ENCODE measurements at places on chromosomes 1 and 21. TPM values are rescaled to one million over a fixed set of nuclear protein-coding genes. Genes with fewer than 3 reads are reported as not detected.

DNA sequence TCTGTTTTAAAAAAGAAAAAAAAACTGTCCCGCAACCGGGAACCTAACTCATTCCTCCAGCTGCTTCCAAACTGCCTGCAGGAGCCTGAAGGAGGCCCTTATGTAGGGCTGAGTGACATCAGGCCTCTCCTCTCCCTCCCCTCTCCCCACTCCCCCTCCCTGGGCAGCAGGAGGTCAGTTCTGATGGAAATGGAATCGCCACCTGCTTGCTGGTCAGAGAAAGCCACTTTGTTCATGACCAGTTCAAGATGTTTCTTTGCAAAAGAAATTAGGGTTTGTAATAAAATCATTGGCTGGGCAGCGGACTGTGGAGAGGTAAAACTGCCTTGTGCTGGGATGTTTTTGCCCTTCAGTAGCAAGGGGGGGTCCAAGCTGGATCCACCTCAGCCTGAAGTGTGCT is at the start of gene MAP1LC3C:
Gene MAP1LC3C (minus strand): TSS at position 73 of the 400 bp plus-strand sequence. CDS start 90 bp downstream, outside the sequence.
- no peak for DNase-seq

- DNase-seq: no peak
These were observed 11.4 kb upstream of the ASCL5 start for GRCh38 chr1:201138311-201138840.

- no peak for DNase-seq
These were observed 37.2 kb downstream of the CFH start for GRCh38 chr1:196689001-196689400.

Gene BEND5
- total RNA-seq: not detected

Gene OR2L2
- not detected for total RNA-seq

DNA sequence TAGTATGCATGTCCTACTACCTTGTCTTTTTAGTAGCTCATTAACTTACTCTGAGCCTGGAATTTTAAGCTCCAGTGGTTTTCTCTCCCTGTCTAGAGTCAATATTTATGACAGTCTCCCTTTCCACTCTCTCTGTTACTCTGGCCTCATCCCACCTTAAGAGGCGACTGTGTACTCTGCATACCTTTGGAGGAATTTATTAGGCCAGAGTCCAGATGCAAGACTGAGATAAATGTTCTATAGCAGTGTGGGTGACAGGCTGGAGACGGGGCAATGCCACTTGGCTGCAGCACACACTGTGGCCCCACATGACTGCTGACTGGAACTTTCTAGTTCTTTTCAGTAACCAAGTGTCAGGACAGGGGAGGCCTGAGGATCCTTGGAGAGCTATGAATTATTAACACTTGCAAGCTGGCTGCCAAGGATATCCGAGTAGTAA is 4.1 kb upstream of the PDZK1 start:
- DNase-seq: no peak

DNA sequence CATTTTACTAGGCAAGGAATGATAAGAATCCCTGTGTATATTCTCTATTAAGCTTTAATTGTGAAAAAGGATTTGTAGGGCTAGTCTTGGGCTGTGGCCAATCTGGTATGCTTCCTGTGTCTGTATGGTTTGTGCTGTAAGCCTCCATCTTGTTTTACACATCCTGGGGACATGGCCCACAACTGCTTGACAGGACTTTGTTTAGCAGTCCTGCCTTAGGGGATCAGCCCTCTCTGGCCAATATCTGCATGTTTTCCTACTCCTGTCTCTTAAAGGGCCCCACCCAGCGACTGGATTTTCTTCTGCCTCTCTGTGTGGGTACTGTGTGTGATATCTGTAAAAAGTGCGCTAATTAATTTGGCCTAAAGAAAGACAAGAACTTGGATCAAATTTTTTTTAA is 813.2 kb downstream of the PLA2G4A start:
- DNase-seq: no peak

- no peak for DNase-seq
These were observed 11.7 kb downstream of the SEMA4A start for GRCh38 chr1:156165083-156165482.

Gene SLC16A4
- total RNA-seq: 34.2 TPM

GRCh38 chr1:206897175-206897574 is at the start of gene IL24:
IL24 (plus strand) TSS chr1:206897443; CDS start chr1:206897833, 390 bp downstream.
- DNase-seq: peak; percentile 61

GRCh38 chr1:66981679-66982078 is 56.9 kb downstream of the MIER1 start:
- DNase-seq: no peak

Gene C1QC
- total RNA-seq: not detected

DNA sequence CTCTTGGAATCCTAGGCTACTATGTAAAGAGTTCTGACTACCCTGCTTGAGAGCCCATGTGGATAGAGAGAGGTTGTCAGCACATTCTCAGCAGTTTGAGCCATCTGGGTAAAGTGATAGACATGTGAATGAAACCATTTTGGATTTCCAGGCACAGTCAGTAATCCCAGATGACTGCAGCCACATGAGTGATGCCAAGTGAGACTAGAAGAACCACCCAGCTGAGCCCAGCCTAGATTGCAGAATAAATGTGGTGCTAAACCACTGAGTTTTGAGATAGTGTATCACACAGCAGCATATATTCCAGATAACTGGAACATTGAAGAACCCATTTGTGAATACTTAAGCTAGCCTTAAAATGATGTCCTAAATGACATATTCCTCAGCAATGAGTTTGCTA is 166.2 kb downstream of the ATP6V1G3 start:
- DNase-seq: no peak

Gene LCE2C
- total RNA-seq: not detected

Gene RUNX1
- total RNA-seq: 11.8 TPM

GRCh38 chr1:59261537-59261936 is 35.4 kb upstream of the FGGY start:
- no peak for DNase-seq

Gene CSMD2
- not detected for total RNA-seq

GRCh38 chr1:216047811-216048572 is 375.3 kb downstream of the USH2A start:
- no peak for DNase-seq

DNA sequence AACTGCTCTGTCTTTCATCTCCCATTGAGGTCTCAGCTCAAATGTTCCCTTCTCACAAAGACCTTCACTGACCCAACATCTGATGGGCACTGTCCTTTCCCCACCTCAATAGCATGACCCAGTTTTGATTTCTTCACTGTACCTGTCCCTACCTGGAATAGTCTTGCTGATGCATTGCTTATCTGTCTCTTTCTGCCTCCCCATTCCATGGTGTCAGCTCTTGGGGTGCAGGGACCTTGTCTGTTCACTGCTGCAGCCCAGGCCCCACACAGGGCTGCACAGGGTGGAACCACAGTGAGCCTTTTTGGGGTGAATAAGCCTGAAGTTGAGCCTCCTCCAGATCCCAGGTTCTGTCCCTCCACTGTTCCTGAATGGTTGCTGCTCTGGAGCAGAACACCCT is 414.9 kb downstream of the PTPRU start:
- no peak for DNase-seq

DNA sequence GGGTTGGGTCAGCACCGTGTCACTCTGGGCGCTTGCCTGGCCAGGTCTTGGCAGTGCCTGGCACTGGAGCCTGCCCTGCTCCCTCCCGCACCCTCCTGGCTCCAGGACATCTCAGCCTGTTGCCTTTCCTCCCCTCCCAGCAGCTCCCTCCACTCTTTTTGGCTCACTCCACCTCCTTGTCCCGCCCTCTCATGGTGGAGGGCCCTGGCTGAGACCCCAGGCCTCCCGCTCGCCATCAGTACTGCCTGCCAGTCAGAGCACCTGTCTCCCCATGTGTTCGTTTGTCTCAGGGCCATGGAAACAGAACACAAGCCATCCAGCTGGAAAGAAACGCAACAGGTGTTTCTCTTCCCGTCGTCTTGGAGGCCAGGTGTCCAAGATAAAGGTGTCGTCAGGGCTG is 61.0 kb downstream of the B3GALT5 start:
- no peak for DNase-seq
